B cell (primary cell): ENCODE measurements at places on chromosomes 16 and 17.

- DNase-seq: no peak
Measured at GRCh38 chr17:9054126-9054975, 33.0 kb downstream of the NTN1 start.

DNA sequence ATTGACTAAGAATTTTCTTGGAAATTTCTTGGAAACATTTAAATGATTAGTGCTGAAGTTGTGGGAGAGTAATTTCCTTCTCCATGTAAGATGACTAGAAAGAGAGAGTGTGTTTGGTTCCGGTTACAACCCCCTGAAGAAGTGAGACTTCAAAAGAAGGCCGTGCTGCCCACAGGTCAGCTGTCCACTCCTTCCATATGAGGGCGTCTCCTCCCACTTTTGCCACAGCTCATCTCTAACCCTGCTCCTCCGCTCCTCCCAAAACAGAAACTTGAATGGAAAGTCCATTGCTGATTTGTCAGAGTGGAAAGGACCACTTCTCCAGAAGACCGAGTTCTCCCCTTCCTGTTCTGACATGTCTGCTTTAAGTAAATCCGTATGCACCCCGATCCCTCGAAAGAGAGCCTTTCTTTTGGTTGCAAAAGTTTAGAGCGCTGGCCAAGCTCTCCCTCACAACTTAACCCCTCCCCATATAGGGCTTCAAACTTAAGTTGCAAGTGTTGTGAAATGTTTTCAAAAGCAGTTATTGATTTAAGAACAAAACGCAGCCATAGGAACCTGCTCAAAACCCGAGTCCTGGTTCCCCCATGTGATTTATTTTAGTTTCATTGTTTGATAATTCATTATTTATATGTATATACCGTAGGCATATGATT lies 129.5 kb downstream of the SOCS1 start:
- no peak for DNase-seq

DNA sequence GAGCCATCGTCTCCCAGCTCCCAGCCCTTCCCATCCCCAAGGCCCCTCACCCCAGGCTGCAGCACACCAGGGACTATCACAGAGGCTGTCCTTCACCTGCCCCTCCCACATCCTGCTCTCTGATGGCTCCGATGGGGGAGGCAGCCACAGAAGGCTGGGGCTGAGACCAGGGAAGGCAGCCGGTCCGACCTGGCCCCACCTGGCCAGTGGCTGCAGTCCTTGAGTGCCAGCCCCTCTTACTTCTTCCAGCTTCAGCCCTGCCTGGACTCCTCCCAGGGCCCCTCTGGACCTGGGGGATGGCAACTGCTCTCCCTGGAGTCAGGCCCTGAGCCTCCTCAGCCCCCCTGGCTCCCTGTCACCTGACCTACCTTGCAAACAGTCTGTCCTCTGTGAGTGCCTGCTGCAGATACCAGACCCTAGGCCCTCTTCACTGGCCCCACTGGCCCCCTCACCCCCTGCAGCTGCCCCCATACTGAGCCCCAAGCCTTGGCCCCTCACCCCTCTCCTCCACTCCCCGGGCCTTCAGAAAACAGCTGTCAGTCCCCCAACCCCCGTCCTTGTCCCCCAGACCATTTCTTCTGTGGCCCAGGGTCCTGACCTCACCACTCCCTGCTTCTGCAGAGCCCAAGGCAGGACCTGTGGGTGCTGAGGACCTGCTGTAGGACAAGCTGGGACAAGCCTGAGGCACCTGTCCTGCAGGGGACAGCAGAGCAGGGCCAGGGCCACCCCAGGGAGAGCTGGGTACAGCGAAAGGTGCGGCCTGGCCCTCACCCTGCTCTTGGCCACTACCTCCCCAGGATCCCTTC lies 12.6 kb upstream of the SRRM2 start:
- DNase-seq: no peak

- DNase-seq: peak; percentile 79
Measured at GRCh38 chr16:10870137-10870776, 6.7 kb upstream of the CIITA start.
